ENCODE measurements at places on chromosomes 16 and 17.
A peak's percentile ranks its signal among the peaks of the same experiment; 100 is the strongest.

DNA sequence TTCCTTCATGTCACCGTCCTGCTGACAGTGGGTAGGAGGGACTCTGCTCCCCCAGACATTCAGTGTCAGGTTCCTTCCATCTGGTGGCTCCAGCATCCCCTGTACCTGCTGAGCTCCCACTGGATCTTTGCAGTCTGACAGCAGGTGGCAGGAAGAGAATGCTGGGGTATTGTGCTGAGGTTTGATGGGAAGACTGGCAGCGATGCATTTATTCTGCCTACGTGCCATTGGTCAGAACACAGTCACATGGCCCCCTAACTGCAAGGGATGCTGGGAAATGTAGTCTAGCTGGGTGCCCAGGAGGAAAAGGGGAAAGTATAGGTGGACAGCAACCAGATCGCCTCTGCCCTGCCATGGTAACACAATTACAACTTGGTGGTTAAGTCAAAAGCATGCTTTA is 44.4 kb downstream of the IRX3 start:
- no peak for DNase-seq

DNA sequence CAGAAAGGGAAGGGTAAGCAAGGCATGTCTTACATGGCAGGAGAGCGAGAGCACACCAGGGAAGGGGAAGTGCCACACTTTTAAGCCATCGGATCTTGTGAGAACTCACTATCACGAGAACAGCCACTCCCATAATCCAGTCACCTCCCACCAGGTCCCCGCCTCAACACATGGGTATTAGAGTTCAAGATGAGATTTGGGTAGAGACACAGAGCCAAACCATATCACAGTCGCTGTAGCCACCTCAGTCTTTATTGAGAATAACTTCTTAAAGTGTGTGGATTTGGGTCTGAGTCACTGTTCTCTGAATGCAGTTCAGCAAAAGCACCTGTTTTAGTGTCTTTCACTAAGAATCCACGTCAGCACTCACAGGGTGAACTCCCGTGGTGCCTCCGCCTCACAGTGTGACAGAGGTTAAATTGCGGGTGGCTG is 195.2 kb upstream of the CHMP6 start:
- no peak for DNase-seq

GRCh38 chr16:90061437-90061836 is 15.7 kb downstream of the PRDM7 start:
- DNase-seq: no peak

- DNase-seq: no peak
Measured at GRCh38 chr17:6045621-6046357, 24.4 kb upstream of the WSCD1 start.

- DNase-seq: peak; percentile 68
Measured at GRCh38 chr16:16127469-16128116, 95.7 kb downstream of the ABCC6 start.

- DNase-seq: no peak
Measured at GRCh38 chr17:56978441-56979090, 635 bp downstream of the SCPEP1 start.

DNA sequence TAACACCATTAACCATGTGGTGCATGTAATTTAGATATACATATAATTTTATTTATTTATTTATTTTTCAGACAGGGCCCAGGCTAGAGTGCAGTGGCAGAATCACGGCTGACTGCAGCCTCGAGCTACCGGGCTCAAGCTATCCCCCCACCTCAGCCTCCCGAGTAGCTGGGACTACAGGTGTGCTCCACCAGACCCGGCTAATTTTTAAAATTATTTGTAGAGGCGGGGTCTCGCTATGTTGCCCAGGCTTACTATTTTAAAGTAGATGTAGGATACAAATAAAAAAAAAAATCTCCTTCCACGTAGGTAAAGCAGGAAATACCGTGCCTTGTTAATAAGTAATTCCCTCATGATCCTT is 446 bp upstream of the COQ7 start:
- DNase-seq: no peak

DNA sequence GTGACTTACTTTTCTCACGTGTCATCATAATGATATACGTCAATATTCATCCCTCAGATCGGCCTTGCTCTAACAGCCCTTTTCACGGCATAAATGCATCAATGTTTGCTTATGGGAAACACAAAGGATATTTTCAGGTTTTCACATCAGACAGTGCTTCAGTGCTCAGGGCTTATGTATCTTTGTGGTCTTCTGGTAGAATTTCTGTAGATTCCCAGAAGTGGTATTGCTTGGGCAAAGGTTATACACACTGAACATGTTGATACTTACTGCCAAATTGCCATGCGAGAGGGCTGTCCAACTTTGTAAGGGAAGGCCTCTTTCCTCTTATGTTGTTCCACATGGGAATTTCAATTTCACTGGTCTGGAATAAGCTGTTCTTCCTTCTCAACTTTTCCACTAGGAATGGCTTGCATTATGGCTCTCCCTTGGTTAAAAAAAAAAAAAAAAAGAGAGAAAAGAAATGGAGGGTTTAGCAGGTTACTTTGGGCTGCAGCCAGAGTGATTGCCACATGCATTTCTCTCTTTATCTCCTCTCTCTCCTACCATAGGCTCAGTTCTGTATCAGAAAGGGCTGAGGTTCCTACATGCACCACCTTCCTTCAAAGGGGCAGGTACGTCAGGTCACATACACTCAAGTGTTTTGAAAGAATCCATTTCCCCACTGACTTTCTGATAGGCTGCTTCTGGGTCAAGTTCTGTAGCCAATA is 19.3 kb downstream of the DHODH start:
- DNase-seq: no peak

DNA sequence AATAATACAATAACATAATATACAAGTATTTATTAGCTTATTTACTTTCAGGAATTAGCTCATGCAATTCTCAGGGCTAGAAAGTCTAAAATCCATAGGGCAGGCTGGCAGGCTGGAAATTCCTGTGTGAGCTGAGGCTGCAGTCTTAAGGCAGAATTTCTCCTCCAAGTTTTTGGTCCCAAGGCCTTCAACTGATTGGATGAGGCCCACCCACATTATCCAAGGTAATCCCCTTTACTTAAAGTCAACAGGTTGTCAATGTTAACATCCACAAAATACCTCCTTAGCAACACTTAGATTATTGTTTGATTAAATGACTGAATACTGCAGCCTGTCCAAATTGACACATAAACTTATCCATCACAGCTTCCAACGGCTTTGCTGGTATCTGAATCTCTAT is 32.9 kb upstream of the SOX9 start:
- DNase-seq: no peak

DNA sequence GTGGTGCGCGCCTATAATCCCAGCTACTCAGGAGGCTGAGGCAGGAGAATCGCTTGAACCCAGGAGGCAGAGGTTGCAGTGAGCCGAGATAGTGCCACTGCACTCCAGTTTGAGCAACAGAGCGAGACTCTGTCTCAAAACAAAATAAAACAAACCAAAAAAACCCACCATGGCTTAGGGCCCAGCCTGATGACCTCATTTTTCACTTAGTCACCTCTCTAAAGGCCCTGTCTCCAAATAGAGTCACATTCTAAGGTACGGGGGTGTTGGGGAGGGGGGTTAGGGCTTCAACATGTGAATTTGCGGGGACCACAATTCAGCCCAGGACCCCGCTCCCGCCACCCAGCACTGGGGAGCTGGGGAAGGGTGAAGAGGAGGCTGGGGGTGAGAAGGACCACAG is 1.4 kb upstream of the STH start:
- peak; percentile 37 for DNase-seq

DNA sequence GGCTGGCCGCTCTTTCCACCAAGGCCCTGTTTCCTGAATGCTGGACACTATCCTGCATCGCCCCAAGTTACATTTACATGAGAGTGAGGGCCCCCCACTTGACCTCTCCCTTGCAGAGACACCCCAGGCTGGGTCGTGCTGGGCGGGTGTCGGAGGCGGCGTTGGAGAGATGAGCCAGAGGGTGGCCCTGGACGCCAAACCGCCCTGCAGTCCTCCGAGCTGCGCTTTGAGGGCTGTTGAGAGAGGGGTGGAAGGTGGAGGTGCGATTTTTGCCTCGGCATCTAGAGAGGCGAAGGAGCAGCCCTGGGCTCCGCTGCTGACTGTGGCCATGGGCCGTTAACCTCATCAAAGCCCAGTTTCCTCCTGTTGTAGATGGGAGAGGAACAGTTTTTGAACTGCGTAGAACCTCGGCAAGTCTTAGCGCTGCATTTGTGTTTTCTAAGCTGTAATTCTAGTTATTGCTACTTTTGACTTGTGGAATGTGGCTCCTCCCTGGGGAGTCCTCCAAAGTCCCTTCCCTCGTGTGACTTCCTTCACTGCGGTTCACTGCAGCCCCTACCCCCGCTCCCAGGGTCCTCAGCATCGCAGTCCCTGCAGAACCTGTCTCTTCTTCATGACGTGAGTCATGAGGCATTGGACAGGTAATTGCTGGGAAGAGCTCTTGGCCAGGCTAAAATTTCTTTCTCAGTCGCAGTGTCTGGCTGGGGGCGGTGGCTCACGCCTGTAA is 986 bp upstream of the ELOB start:
- DNase-seq: no peak
